ENCODE measurements at places on chromosomes 7 and 10.

- no peak for DNase-seq
Observed at GRCh38 chr7:155917836-155918430, 105.7 kb upstream of the SHH start.

DNA sequence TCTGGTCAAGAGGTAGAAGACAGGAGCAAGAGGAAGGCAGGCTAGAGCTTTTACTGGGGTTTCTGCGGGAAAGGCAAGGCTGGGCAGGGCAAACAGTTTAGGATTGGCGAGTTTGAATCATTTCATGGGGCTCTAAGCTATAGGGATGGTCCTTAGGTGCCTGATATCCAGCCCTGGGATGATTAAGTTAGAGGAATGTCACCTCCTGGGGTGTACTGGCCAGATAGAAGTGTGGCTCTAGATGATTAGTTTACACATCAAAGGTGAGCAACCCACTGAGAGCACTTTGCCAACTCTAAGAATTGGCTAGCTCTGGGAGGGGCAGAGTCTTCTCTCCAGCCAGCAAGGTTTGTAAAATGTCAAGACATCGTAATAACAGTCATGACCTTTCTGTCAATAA is 52.4 kb downstream of the ZNF365 start:
- no peak for DNase-seq

DNA sequence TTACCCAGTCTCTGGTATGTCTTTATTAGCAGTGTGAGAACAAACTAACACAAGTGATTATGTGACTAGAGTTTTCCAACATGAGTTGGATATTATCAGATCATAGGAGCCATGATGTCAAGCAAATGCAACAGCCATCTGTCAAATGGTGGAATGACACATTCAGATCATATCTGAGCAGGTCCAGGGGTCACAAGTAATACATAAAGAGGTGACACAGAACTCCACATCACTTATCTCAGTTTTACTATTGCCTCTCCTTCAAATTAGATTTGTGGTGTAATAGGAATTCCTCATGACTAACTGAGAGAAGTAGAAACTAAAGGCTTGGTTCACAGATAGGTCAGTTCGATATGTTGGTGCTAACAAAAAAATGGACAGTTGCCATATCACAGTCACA is 12.2 kb upstream of the SAMD9L start:
- DNase-seq, result no peak

DNA sequence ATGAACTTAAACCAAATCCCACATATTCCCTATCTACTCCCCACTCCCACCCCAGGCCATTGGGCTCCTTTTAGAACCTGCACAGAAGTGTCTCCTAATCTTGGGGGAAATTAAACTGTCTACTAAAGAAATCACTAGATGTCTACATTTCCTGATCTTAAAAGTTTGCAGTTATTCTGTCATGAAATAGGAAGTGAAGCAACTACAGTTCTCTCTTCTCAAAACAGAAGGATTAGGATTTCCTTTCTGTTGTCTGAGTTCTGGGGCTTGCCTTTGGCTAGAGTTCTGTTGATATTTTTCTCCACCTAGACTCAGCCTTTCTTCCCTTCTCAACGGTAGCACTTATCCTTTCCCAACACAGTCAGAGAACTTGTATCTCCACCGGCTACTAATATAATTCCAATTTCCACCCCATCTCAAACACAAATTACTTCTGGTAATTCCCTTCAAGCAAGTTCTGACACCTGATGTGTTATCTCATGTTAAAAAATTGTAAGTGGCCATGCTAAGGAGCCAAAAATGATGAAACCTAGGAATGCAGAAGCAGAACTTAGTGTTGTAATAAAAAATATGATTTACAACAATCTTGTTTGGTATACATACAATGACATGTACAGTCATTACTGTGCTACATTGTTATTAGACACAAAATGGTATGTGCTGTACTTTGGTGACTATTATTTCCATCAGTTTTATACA is 12.1 kb downstream of the OR9A4 start:
- no peak for DNase-seq

GRCh38 chr10:110267276-110267675 is 37.4 kb downstream of the SMNDC1 start:
- DNase-seq, result no peak

- DNase-seq, result no peak
Observed at GRCh38 chr10:43340619-43341018, 30.8 kb upstream of the FXYD4 start.

Measured in stimulated activated CD4-positive, alpha-beta T cell treated with anti-CD3 and anti-CD28 coated beads, Interleukin-15, amount 100 ng/mL, for 1 hour (primary cell).